Neural crest cell (in vitro differentiated cells): ENCODE measurements at places on chromosomes 2 and 18.
A peak's percentile ranks its signal among the peaks of the same experiment; 100 is the strongest.

DNA sequence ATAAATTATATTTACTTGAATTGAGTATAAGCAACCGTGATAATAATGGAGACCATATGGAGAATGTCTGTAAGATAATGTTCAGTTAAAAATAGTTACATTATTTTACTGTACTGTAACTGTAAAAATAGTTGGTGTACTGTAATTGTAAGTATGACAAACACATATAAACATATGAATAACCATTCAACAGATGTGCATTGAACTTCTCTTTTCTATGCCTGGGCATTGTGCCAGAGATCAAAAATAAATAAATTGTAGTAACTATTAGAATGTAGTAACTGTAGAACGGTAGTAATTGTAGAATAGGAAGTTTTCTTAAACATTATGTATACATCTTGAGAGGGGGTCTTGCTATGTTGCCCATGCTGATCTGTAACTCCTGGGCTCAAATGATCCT is 287.4 kb upstream of the EPAS1 start:
- H3K4me1 ChIP-seq: peaks cover 3% of the 10 kb centered on the region
- H3K4me3 ChIP-seq: no peak overlapping the region
- H3K27ac ChIP-seq: no peak overlapping the region
- H3K27me3 ChIP-seq: no peaks in the 10 kb centered on the region
- H3K36me3 ChIP-seq: peaks cover 11% of the 10 kb centered on the region
- DNase-seq: no peak

DNA sequence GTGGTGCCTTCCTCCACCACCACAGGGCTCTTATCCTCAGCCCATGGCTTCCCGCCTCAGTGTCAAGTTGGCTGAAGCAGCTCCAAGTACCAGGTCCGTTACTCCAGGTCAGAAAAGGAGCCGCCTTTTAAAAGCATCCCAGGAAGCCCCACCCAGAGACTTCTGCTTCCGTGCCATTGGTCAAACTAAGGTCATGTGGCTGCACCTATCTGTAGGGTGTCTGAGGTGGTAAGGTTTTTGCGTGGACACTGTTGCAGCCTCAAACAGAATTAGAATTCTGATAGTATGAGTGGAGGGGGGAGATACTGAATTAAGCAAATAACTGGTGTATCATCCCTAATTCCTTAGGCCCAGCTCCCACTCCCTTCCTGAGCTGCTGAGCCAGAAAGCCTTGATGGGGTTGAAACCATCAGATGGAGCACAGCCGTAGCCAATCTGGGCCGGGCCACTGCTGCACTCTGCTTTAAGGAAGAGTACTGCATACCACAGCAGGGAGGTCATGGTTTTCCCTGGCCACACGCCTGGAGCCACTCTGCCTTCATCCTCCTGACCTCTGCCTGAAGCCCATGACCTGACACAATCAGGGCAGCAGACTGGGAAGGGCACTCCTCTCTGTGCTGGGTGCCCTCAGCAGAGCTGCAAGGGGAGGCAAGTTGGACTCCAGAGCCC is 8.4 kb downstream of the TMEM247 start:
- no peaks in the 10 kb centered on the region for H3K36me3 ChIP-seq
- peak overlapping the region; percentile 18 for H3K4me3 ChIP-seq
- no peaks in the 10 kb centered on the region for H3K27me3 ChIP-seq
- H3K27ac ChIP-seq: no peak overlapping the region

DNA sequence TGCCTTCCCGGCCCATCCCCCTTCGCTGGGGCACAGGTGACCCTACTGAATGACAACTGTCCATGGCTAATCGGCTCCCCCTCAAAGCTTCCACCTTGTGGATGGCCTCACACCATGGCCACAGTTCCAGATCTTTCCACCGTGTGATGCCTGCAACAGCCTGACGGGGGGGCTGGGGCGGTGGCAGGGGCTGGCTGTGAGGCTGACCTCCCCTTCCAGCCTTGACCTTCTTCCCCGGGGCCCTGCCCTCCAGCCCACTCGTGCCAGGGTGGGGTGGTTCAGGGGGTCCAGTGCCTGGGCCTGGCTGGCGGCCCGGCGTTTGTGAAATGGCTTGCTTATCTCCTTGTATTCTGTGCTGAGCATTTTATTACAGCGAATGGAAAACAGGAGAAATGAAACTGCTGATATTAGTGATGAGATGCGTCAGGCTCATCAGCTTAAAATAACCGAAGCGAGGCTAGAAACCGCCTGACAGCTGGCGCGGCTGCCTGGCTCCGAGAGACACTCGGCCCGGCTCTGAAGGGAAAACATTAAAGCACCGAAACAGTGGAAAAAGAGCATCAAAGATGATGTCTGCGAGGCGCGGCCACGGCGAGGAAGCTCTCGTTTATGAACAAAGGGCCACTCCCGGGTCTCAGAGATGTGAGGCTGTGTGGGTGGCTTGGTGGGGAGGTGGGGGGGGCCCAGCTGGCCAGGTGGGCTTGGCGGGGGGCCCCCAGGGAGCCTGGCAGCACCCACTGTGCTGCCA is 916 bp upstream of the PDCD1 start:
- H3K36me3 ChIP-seq: peaks cover 4% of the 10 kb centered on the region
- H3K4me3 ChIP-seq: no peak overlapping the region
- H3K4me1 ChIP-seq: peaks cover 16% of the 10 kb centered on the region
- H3K27me3 ChIP-seq: peaks cover 5% of the 10 kb centered on the region
- peak overlapping the region; percentile 93 for H3K27ac ChIP-seq
- DNase-seq: no peak

DNA sequence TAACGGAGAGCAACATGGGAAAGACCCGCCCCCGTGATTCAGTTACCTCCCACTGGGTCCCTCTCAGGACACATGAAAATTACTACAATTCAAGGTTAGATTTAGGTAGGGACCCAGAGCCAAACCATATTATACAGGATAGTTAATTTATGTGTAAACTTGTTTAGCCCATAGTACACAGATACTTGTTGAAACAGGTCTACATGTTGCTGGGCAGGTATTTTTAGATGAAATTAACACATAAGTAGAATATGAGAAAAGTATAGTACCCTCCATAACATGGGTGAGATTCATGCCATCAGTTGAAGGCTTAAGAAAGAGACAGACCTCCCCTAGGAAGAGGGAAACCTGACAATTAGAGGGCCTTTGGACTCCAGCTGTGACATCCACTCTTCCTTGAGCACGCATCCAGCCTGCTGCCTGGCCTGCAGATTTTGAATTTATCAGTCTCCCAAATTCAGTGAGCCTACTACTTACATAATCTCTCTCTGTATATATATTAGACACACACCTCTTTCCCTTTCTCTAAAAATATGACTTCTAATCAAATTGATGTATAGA is 463.5 kb upstream of the NETO1 start:
- no peak overlapping the region for H3K27ac ChIP-seq
- no peaks in the 10 kb centered on the region for H3K36me3 ChIP-seq
- DNase-seq: no peak
- H3K4me3 ChIP-seq: no peak overlapping the region
- H3K27me3 ChIP-seq: no peaks in the 10 kb centered on the region

GRCh38 chr18:52750995-52751394 is 411.0 kb downstream of the DCC start:
- H3K27me3 ChIP-seq: no peaks in the 10 kb centered on the region
- no peaks in the 10 kb centered on the region for H3K4me1 ChIP-seq
- no peaks in the 10 kb centered on the region for H3K36me3 ChIP-seq
- H3K4me3 ChIP-seq: no peak overlapping the region
- H3K27ac ChIP-seq: no peak overlapping the region

- no peak overlapping the region for H3K4me3 ChIP-seq
- H3K36me3 ChIP-seq: peaks cover 9% of the 10 kb centered on the region
- H3K4me1 ChIP-seq: no peaks in the 10 kb centered on the region
- H3K27me3 ChIP-seq: no peaks in the 10 kb centered on the region
- H3K27ac ChIP-seq: peak overlapping the region; percentile 20
- no peak for DNase-seq
Observed at GRCh38 chr2:216974321-216975302, 114.7 kb upstream of the TNP1 start.

DNA sequence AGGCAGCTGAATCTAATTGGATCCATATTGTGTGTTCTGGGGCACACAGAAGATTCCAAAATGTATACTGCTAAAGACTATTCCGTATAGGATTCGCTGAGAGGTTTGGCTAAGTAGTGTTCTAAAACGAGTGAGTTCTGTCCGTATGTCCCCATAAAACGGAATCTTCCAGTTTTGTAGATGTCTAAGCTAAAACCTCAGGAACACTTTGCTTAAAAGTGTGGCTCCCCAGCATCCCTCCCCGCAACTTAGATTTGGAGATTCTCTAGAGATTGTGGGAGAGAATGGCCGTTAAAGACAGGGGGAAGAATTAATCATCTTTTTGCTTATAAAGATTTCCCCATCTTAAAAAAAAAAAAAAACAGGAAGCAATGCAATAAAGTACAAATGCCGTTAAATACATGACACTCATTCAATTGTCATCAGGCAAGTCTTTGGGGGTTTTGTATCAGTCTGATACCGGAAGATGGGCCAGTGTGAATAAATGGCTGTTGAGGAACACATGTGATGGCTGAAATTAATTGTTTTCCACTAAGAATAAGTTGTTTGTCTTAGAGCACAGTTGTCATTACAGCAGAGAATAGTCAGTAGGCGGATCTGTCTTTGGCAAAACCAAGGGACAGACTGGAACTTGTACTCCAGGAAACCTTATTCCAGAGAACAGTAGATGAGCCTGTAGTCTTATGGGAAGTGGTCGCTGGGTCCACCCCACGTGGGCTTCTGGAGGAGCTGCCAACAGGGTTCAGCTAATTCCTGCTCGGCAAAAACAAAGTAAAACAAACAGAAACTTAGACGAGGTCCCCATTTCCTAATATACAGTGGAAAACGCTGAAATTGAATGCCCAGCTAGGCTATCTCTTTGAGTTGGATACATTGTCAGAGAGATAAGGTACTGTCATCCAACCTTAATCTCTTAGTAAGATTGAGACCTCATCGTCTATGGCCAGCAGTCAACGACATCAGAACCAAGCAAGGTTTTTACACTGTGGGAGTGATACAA is 1.7 kb downstream of the EMILIN2 start:
- peak overlapping the region; percentile 76 for H3K4me3 ChIP-seq
- DNase-seq: no peak
- no peaks in the 10 kb centered on the region for H3K36me3 ChIP-seq
- no peak overlapping the region for H3K27ac ChIP-seq
- H3K27me3 ChIP-seq: peaks cover 65% of the 10 kb centered on the region

- H3K27ac ChIP-seq: no peak overlapping the region
- no peak overlapping the region for H3K4me3 ChIP-seq
- H3K27me3 ChIP-seq: no peaks in the 10 kb centered on the region
- DNase-seq: no peak
- no peaks in the 10 kb centered on the region for H3K4me1 ChIP-seq
- H3K36me3 ChIP-seq: no peaks in the 10 kb centered on the region
Observed at GRCh38 chr18:38358805-38359657, 793.4 kb upstream of the CELF4 start.

DNA sequence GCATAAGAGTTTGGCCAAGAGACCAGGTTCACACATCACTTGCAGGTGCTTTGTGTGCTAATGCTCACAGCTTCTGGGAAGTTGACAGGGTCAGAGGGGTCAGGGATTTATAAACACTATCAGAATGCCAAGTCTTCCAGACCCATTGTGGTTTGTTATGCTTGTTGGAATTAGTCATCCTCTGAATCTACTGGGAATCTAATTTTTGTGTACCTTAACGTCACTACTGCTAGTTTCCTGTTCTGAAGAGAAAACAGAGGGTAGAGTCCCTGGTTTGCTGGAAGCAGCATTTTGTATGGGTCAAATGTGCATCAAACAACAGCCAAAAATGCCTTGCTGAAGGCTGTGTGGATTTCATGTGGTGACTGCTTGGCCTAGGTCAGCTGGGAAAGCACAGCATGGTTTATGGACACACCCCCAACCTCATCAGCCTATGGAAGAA is 33.3 kb downstream of the ANTXR1 start:
- no peak overlapping the region for H3K4me3 ChIP-seq
- H3K4me1 ChIP-seq: no peaks in the 10 kb centered on the region
- no peaks in the 10 kb centered on the region for H3K27me3 ChIP-seq
- no peak overlapping the region for H3K27ac ChIP-seq
- peaks cover 12% of the 10 kb centered on the region for H3K36me3 ChIP-seq

GRCh38 chr2:172848519-172848918 is 112.9 kb downstream of the RAPGEF4 start:
- H3K27ac ChIP-seq: no peak overlapping the region
- peaks cover 9% of the 10 kb centered on the region for H3K4me1 ChIP-seq
- DNase-seq: no peak
- H3K27me3 ChIP-seq: no peaks in the 10 kb centered on the region
- no peak overlapping the region for H3K4me3 ChIP-seq

DNA sequence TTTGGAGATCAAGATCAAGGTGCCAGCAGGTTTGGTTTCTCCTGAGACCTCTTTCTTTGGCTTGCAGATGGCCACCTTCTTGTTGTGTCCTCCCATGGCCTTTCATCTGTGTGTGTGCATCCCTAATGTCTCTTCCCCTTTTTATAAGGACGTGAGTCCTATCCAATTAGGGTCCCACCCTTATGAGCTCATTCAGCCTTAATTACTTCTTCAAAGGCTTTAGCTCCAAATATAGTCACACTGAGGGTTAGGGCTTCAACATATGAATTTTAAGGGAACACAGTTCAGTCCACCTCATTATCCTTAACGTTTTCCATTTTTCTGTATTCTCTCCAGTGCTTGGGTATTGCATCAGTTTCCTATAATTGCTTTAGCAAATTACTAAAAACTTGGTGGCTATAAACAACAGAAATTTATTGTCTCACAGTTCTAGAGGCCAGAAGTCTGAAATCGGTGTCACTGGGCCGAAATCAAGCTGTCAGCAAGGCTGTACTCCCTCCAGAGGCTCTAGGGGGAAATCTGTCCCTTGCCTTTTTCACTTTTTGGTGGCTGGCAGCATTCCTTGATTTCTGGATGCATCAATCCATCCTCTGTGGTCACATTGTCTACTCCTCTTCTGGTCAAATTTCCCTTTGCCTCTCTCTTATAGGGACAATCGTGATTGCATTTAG is 34.1 kb downstream of the CDC42EP3 start:
- no peak overlapping the region for H3K27ac ChIP-seq
- peaks cover 10% of the 10 kb centered on the region for H3K36me3 ChIP-seq
- H3K4me1 ChIP-seq: peaks cover 34% of the 10 kb centered on the region
- no peak for DNase-seq
- no peaks in the 10 kb centered on the region for H3K27me3 ChIP-seq

DNA sequence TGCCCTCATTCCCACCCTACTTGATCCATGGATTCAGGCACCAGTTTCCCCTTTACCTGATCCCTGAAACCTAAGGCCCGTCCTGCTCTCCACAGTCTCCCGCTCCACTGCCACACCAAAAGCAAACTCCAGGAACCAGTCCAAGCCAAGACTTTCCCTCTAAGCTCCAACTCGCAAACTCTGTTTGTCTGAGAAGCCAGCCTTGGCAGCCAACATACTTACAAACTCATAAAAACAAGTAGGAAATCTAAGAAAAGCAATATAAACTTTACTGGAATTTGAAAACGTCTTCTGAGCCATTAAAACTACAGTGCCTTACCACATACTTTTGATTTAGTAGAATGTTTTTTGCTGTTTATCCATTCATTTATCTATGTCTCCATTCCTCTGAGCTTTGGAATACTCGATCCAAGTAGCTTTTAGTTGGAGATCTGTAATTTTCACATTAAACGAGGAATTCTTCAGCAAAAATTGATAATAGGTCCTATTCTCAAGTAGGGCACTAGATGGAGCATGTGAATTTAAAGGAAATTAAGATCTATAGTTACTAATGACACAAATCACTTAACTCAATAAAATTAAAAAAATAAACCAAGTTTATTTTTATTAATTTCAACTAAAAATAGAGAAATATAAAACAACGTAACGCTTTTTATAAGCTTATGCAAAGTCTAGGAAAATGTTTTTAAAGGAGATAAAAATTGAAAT is 199.7 kb downstream of the MYO3B start:
- no peaks in the 10 kb centered on the region for H3K4me1 ChIP-seq
- H3K27ac ChIP-seq: no peak overlapping the region
- no peaks in the 10 kb centered on the region for H3K36me3 ChIP-seq
- no peak for DNase-seq
- H3K27me3 ChIP-seq: peaks cover 29% of the 10 kb centered on the region
